ENCODE measurements at places on chromosomes 13 and 19.

DNA sequence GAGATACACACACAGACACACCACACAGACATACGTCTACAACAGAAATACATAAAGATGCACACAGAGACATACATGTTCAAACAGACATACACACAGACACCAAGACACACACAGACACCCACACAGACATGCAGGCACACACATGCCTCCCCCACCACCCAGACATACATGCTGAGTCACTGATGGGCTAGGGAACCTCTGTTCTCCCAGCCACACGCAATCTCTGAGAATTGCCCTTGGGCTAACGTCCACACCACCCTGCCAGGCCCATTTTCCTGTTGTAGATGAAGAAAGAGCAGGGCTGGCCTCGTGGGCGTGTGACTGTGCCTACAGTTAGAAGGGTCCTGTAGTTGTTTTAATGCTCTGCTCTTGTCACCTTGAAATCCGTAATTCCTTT is 261.9 kb downstream of the KCNRG start:
- no peak for DNase-seq

GRCh38 chr19:47000373-47000772 is 19.3 kb upstream of the NPAS1 start:
- no peak for DNase-seq

DNA sequence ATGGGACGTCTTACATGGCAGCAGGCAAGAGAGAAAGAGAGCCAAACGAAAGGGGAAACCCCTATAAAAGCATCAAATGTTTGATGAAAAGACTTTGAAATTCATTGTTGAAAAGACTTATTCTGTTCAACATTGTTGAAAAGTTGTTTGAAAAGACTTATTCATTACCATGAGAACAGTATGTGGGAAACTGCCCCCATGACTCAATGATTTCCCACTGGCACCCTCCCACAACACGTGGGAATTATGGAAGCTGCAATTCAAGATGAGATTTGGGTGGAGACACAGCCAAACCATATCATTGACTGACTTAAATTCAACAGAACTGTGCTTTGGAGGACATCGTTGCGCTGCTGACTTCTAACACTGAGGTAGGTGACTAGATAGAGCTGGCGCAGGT is 48.0 kb upstream of the RCBTB2 start:
- no peak for DNase-seq

DNA sequence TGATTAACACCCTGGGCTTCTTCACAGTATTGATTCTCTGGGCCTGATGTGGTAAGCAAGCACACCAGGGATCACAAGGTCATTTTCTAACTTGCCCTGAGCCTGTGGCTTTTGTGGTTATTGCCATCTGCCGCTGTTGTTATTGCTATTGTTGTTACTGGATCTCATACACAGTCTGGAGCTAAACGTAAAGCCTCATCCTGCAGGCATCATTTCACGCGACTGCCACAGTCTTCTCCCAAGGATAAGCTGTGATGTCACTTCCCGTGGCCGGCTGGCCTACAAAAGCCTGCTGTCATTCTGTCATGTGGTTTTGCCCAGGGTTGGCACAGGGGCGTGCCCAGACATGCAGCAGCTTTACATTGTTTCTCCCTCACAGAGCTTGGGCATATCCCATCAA is 154.0 kb upstream of the GPR12 start:
- peak; percentile 9 for DNase-seq

GRCh38 chr19:5718579-5719273 is 1.2 kb downstream of the LONP1 start:
- no peak for DNase-seq
